Right renal cortex interstitium (tissue), 3 donors: ENCODE measurements at places on chromosomes 1 and 21. TPM values are rescaled to one million over a fixed set of nuclear protein-coding genes. Genes with fewer than 3 reads are reported as not detected.

GRCh38 chr1:32886004-32886827, at the start of gene HPCA:
TSS of gene HPCA (plus strand) at chr1:32886491. CDS start at chr1:32888899, 2,408 bp downstream.
- DNase-seq = no peak

GRCh38 chr1:78570539-78570938, 49.7 kb upstream of the IFI44L start:
- no peak for DNase-seq

DNA sequence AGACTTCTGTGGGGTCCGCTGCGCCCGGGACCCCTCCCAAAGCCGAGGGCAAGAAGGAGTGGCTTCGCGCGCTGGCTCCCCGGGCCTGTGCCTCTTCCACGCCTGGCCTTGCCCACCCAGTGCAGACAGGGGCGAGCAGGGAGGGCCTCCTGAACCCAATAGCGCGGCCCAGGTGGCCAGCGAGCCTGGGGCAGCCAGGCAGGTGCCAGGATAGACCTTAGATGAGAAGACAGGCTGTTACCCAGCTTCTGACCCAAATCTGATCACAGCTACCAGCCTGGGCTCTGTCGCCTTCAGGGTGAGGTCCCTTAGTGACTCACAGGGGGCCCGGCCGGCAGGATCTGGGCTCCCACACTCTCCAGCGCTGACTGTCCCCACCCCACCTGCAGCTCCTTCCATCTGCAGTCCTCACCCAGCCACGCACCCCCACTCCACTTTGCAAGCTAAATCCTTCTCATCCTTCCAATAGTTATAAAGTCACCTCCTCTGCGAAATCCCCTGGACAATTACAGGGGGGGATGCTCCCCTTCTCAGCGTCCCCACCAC, 9.6 kb downstream of the CLEC20A start:
- no peak for DNase-seq

Gene CD1C
- 1.7 TPM for polyA plus RNA-seq
